ENCODE measurements at places on chromosomes 11 and 22.
A peak's percentile ranks its signal among the peaks of the same experiment; 100 is the strongest.

GRCh38 chr11:79702303-79702702 is 261.5 kb upstream of the TENM4 start:
- no peak for DNase-seq

DNA sequence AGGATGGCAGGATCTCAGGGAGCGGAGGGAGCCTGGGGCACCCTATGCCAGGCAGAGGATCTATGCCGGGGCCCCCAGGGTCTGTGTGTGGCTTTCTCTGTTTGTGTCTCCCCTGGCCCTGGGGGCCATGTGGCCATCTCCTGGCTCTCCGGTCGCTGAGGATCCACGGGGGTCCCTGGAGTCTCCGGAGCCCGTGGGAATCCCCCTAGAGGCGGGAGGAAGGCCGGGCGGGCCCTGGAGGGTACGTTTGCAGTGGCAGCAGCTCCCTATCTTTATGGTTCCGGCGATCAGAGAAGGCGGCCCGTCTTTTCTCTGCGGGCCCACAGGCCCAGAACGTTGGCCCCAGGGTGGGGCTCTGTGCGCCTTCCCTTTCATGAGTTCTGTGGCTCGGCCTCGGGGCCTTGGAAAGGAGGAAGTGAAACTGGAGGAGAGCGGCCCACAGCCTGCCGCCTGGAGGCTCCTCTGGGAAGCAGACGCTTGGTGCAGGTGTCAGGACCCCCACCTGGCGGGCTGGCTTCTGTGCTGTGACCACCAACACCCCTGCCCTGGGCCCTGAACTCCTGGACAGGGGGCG is 82.1 kb downstream of the KCNQ1 start:
- DNase-seq, result no peak

DNA sequence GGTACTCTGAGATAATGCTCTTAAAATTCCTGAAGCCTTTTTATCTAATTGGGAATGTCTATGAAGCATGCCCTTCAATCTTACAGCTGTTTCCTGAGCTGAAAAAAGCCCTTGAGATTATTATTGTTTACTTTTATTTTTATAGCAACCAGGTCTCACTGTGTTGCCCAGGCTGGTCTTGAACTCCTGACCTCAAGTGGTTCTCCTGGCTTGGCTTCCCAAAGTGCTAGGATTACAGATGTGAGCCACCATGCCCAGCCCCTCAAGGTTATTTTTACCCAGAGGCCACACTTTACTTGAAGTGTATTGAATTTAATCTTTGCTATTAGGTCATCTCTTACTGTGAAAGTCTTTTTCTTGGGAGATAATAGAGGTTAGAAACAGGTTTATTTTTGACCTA is 7.0 kb upstream of the SWAP70 start:
- DNase-seq, result no peak

- DNase-seq, result no peak
Observed at GRCh38 chr11:78213526-78214330, 25.0 kb downstream of the USP35 start.

DNA sequence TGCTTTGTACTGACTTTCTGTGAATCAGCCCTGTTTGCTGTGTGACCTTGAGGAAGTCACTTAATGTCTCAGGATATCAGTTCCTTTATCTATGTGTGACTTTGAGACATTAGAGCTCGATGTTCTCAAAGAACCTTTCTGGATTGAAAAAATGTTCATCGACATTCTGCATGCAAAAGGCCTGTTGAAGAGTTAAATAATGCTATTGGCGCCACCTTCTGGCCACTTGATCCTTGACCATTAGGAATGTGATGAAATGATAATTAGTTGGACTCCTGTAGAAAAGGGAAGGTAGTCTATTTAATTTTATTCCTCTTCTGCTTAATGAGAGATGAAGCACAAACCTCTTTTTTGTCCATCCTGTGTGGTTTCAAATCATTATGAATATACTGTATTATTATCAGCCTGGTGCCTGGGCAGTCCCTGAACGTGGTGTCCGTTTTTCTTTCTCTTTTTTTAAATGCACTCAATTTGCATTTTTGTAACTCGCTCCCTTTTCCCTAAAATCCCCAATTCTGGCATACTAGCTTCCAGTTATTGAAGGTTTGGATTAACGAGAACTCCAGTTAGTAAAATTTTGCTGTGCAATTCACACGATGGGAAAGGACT is 20.7 kb downstream of the ELF5 start:
- DNase-seq, result no peak

DNA sequence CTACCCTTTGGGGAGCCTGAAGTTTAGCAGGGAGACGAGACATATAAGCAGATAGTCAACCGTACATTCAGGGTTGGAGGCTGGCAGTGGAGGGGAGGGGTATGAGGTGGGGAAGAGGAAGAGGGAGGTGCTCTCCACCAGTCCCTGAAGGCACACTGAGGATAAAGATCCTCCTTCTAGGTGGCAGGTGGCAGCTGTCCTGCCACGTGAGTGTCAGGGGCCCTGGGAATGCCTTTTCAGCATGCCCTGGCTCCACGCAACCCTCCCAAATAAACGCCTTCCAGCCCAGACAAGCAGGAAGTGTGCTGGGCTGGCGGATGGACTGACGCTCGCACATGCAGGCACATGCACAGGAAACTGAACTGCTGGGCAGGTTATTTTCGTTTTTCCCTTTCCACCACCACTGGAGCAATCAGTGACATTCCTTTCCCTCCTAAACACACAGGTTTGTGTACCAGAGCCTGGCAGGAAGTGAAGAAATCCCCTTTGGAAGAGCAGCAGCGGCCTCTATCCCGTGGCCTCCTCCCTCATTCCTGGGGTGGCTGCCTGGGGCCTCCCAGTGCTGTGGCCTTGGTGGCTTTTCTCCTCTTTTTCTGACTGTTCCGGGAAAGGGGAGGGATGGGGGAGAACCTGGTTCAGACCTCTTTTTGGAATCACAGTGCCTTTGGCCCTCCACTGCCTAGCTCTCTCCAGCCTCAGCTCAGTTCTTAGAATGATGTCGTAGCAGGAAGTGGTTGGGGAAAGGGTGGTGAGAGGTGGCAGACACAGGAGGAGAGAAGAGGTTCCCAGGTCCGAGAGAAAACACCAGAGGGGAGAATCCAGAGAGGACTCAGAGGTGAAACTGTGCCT is 157.0 kb upstream of the TIMP3 start:
- DNase-seq, result no peak

DNA sequence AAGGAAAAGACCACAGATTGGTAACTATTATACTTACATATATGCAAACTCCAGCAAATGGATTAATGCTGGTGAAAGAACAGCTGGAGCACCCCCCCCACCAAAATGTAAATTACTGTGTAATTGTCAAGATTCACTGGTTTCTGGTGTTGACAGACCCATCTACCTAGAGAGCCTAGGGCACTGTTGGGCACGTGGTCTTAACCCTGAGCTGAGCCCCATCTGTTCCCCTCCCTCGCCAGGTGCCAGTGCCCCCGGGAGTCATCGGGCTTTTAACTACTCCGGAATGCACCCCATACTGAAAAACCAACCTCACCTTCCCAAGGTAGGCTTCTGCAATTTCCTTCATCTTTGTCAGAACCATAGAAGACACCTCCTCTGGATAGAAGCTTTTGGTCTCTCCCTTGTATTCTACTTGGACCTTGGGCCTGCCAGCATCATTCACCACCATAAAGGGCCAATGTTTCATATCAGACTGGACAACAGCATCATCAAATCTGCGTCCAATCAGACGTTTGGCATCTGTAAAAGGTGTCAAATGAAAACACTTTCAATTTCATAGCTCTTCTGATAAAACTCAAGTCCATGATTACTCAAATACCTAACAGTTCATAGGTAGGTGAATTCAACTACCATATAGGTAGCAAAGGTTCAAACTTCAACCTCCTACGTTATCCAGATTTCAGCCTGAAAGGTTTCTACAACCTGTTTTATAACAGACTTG is 1.5 kb downstream of the HSPA8 start:
- DNase-seq, result no peak

GRCh38 chr11:23519194-23519593 is 658.9 kb upstream of the CCDC179 start:
- no peak for DNase-seq

GRCh38 chr22:18067121-18067520 is 10.7 kb upstream of the PEX26 start:
- no peak for DNase-seq

- no peak for DNase-seq
Observed at GRCh38 chr11:33900159-33900840, 8.4 kb upstream of the LMO2 start.

DNA sequence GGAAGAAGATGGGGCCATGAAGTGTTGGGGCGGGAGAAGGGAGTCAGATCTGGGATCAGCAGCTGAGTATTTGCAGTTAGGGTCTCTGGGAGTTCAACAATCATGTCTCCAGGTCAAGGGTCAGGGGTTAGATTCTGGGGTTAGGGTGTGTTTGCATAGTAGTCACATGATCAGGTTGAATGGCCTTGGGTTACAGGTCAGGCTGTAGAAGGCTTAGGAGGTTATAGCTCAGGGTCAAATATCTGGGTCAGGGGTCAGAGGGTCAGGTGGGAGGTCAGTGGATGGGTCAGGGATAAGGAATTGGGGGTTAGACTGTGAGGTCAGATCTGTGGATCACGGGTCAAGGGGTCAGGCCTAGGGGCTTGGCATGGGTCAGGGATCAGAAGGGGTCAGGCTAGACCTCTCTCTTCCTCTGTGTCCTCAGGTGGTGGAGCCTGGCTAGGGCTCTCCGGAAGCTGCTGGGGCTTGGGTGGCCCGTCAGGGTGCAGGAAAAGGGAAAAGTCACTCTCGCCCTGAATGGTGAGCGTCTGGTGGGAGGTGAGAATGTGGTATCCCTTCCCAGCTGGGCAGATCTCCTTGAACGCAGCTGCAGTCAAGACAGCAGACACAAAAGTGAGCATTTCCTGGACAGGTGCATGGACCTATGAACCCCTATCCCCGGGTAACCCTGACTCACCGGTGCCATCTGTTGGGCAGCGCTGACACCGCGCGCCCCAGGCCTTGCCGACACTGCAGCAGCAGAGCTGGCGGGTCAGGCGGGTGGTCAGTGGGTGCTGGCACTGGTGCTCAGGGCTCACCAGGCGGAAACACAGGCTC is 6.4 kb downstream of the LTBP3 start:
- no peak for DNase-seq

DNA sequence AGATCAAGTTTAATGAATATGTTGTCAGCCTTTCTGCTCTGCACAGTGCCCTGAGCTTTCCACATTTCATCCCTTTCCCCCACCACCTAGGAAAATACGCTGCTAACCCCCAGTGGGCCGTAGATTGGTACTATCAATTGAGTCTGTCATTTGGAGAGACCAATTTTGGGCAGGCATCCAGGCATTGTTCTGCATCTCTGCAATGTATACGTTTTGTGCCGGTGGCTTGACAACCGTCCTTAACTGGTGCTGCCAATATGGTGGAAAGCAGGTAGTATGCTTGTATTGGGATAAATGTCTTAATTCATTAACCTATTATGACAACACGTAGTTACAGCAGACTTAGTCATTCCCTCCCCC is 1.3 kb downstream of the ELMOD1 start:
- no peak for DNase-seq

GRCh38 chr11:31050061-31050765 is 319.3 kb downstream of the DCDC1 start:
- DNase-seq, result no peak

DNA sequence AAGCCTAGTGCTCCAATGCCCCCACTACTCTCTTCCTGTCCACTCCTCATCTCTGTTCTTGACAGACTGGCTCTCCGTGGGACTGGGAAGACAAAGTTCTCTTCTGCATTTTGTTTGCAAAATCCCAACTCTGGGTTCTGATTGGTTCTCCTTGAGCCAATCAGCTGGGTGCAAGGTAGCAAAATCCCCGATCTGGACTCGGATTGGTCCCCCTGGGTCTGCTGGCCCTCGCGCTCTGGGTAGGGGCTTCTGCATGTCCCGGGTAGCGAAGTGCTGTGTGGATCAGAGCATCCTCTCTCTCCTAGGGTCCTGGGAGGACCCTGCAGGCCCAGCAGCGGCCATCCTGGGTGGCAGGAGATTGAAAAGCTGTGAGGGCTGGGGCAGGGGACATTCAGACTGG is 22.3 kb upstream of the A4GALT start:
- DNase-seq, result no peak

- no peak for DNase-seq
Observed at GRCh38 chr11:134667175-134667500, 255.1 kb upstream of the B3GAT1 start.

- DNase-seq, result no peak
Observed at GRCh38 chr11:111510311-111510710, 1.9 kb downstream of the BTG4 start.

DNA sequence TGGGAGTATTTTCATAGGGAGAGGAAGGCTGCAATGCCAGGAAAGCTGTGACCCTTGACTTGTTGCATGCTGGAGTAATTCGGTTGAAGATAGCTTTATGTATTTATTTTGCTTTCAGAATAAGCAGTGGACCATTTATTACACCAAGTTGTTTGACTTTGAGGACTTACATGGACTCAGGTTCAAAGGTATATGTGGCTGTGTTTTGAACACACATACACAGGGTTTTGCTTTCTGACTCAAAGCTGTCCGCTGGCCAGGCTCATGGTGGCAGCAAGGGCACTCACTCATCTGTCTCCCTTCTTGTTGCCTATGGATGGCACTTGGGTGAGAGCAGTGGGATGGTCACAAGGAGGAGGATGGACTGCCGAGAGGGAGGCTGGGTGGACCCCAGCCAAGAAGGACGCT is 6.5 kb downstream of the TIMP3 start:
- DNase-seq, result no peak

- DNase-seq, result peak; percentile 74
Observed at GRCh38 chr11:124763156-124763947, 1.3 kb upstream of the ESAM start.

DNA sequence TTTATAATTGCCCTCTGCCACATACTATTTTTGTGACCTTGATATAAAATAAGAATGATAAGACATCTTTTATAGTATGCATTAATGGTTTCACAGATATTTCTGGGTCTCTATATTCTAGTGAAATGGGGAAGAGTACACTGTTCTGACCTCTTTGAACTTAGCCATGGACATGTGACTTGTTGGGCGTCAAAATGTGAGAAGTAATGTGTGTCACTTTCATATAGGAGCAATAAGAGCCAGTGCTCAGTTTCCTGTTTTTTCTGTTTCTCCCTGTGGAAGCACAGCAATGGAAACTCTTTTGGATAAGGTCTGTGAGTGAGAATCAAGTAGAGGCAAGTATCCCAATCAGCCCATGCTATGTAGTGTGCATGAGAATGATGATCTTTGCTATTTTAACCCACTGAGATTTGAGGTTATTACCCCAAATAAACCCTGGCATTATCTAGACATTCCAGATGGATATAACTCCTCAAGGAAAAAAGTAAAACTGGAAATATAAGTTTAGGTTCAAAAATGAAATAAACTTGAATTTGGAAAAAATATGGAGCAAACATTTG is 60.7 kb downstream of the RAB38 start:
- DNase-seq, result no peak

DNA sequence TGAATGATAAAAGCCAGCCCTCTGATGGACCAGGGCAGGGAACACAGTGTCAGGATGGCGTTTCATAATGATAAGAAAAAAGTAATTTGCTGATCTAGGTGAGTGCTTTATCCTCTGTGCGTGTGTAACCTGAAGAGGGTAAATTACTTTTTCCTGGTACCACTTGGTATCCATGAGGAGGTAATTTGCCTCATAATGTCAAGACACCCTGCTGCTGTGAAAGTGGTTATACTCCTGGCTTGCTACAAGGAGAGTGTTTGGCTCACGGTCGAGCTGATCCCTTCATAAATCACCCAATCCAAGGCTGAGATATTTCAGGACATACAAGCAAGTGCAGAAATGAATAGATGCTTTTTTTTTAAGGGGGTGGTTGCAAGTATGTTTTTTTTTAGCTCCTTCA is 207.2 kb upstream of the PGR start:
- no peak for DNase-seq

Measured in stimulated activated CD8-positive, alpha-beta memory T cell treated with anti-CD3 and anti-CD28 coated beads, Interleukin-15, amount 100 ng/mL, for 24 hours (primary cell).